ENCODE measurements at places on chromosomes 1 and 21.

DNA sequence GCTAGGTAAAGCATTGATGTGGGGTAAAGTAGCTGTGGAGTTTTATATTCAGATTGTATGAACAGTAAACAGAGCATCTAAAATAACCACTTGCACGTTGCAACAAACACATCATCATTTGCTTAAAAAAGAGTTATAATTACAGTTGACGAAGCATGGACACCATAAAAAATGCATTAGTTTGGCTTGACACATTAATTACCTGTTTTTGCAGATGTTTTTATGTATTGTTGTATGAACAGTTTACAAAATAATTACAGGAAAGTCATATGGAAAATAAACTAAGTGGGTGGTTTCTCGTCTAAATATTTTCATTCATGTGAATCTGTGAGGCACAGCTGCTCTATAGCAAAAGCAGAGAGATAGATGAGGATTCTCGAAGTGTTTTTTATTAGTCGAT, 108.3 kb downstream of the RPS6KC1 start:
- DNase-seq: no peak

- DNase-seq: no peak
Measured at GRCh38 chr1:41528106-41528505, 43.6 kb upstream of the EDN2 start.

- DNase-seq: no peak
Measured at GRCh38 chr21:25515484-25516405, 91.5 kb downstream of the MRPL39 start.

DNA sequence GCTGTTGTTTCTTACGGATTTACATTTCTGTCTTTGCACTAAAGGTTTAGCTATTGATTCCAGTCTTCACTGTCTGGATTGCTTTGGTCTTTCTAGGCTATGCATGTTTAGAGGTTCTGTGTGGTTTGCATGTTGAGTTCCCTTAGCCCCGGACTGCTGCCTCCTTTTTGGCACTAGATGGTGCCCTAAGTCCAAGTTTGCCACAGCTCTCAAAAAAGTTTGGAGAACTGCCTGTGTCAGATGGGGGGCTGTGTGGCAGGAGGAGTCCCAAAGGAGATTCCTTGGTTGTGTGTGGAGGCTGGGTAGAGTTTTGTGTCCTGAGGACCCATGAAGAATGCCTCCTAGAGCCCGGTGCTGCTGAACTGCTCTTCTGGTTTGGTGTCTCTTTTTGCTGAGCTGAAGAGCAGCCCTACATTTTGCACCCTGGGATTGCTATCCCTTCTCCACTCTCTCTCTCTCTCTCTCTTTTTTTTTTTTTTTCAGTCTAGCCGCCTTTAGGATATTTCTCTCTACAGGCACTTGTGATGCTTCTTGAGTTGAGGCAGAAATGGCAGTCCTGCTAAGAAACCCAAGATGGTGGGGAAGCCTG, 74.4 kb downstream of the PTGS2 start:
- no peak for DNase-seq

DNA sequence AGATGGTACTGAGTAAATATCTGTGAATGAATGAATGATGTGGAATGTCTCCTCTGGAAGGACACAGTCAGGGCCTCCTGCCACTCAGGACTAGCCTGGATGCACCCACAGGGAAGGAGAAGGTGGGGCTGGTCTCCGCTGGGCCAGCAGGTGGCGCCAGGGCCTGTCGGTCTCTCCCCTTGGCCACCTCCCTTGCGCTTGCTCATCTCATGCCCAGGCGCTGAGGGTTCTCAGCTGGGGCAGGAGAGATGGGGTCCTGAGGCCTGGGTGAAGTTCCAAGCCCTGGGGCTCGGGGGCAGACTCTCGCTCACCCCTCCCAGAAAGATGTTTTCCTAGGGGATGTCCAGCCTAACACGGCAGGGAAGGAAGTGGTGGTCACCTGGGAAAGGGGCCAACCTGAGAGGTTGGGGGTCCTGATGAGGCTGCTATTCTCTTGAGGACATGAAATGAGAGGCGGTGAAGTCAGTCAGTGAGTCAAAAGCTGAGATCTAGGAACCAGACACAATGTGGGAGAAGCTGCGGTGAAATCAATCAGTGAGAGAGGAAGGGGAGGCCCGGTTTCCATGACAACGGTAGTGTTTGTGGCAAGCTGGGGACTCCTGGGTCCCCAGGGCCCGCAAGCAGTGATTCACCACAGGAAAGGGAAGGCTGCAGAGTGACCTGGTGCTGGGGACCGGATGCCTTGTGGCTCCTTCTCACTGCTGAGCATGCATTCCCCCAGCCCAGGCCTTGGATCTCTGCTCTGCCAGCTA, 14.6 kb upstream of the MEX3A start:
- peak; percentile 82 for DNase-seq

DNA sequence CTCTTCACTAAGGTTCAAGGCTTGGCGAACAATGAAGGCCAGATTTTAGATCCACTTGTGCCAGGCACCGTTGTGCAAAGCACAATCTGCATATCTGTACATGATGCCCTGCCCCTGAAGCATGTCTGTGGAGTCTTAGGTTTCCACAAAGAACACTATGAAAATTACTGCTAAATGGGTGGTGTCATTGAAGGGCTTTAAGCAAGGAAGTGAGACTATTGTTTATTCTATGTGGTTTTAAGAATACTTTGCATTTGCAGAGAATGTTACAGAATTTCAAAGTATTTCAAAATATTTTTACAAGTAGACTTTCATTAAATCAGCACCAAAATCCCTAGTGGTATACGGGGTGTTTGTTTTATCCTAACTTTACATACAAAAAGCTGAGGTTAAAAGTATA, 8.8 kb downstream of the TSEN15 start:
- DNase-seq: no peak

DNA sequence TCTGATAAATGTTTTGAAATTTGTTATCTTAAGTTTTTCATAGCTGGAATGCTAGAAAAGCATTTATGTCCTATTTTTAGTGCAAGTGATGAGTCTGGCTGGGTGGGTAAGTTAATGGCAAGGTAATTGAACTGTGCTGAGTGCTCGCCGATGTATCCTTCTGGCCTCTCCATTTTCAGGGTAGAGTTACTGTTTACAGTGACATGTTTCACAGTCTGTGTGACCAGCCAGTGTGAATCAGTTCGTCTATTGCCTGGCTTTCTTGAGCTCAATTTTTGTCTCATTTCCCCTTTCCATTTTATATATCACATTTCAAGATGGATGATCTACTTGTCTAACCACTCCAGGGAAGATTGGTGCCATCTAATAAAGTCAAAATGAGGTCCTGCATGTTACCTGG, 44.1 kb downstream of the ITSN1 start:
- DNase-seq: no peak

GRCh38 chr1:156146769-156147405, 6.5 kb upstream of the SEMA4A start:
- peak; percentile 38 for DNase-seq

DNA sequence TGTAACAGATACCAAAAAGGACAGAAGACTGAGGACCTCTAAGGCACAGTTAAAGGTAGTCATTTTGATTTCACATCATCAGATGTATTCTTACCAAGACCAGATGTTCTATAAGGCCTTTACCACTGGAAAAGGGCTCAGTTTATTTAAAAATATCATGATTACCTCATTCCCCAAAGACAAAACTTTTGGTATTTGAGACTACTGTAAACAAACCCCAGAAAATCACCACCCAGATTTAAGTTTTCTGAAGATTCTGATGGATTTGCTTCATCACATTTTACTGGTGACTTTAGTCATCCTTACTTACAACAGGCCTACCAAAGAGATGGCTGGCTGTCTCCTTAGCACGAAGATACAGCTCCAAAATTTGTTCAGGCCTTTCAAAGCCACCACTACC, 8.3 kb downstream of the ENAH start:
- no peak for DNase-seq

DNA sequence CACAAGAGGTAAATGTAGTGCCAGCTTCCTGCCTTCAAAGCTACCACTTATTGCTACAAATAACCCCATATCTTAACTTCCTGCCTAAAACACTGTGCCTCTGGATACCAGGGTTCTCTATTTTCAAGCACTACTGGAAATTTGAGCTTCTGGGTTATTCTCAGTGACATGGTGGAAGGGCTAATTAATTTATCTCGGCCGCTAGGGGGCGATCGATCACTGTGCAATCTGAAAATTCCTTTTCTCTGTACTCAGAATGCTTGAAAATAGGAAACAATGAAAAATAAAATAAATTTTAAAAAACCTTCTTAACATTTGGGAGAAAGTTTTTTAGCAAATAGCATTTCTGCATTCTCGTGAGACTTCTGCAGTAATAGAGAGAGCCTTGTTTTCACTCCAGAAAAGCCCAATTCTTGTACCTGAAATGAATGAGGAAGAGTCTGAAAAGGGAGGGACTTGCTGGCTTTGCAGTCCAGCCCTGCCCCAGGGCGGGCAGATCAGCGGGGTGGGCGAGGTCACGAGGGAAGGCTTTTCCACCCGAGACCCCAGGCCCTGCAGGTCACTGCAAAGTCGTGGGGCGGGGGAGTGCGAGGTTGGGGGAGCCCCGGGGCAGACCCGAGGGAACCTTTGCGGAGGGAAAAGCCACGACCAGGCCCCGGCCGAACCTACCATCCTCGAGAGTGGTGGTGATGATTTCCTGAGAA, 276.7 kb downstream of the PCP4 start:
- DNase-seq: peak; percentile 64

DNA sequence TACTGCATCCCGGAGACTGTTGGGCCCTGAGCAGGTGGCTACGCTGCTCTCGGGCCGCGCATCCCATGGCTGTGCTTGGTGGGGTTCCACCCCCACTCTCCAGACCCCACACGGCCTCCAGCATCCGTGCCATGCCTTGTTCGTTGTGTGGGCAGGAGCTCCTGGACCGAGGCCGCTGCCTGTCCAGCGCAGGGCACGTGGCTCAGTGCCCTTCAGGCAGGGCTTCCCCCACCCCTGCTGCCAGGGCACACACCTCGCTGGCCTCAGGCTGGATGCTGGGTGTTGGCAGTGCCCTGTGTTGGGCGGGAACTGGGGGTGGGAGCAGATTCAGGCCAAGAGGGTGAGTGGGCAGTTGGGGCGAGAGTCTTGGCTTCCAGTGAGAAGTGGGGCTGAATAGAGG, 9.9 kb downstream of the PRKCZ start:
- no peak for DNase-seq

DNA sequence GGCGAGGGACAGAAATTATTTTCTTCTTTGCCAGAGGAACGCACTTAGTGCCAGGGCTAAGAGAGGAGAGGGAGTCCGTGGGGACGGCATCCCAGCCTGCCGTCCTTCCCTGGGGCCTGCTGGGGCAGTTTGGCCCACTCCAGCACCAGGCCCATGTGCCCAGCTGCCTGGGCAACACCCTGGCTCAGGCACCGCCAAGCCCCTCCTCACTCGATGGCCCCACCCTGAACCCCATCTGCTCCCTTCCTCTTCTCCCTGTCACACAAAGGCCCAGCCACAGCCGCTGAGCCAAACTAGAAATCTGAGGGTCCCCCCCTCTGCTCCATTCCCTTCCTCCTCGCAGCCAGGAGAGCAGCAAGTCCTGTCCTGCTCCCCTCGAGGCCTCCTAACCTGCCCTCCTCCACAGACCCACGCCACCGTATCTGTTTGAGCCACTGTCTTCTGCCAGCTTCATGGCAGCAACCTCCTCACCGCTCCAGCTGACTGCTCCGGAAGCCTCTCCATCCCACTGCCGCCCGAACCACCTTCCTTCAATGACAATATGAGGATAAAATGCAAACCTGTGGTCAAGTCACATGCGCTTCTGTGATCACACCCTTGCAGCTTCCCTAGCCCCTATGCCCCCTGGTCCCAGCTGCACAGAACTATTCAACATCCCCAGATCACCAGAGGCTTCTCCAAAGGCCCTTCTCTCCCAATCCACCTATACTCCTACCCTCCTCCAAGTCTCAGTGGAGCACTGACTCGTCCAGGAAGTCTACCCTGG, 8.4 kb upstream of the TNNI1 start:
- DNase-seq: no peak

GRCh38 chr1:92488832-92489231, 2.1 kb upstream of the GFI1 start:
- no peak for DNase-seq

- no peak for DNase-seq
Measured at GRCh38 chr1:188706742-188707141, 1770.9 kb downstream of the BRINP3 start.

DNA sequence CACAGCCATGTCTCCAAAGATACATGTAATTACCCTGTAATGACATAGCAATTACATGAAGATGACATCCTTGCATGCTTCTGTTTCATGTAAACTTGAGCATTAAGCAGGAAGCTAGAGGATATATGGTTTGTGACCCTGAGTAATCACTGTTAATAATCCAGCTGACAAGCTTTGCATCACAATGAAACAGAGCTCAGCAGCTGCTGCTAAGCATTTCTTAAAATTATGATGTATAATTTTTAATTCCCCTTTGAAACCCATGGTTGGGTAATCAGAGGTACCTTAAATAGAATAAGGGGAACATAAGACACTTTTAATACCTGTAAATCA, 293.5 kb downstream of the NTNG1 start:
- DNase-seq: no peak

GRCh38 chr1:6675941-6676340, 25.7 kb downstream of the DNAJC11 start:
- no peak for DNase-seq

DNA sequence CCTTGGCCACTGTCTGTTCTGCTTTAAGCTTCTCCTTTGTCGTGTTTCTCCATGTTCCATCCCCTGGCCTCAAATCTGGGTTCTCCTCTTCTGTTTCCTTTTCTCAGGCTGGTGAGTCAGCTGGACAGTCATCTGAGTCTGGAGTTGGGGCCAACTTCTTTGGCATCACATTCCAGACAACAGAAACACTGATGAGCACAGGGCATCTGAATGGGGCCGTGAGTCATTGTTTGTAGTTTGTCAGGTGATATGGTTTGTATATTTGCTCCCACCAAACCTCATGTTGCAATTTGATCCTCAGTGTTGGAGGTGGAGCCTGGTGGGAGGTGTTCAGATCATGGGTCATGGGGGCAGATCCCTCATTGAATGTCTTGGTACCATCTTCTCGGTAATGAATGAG, 14.3 kb upstream of the OLIG2 start:
- no peak for DNase-seq

- no peak for DNase-seq
Measured at GRCh38 chr1:79646880-79647279, 640.4 kb upstream of the ADGRL4 start.

GRCh38 chr1:191993549-191993948, 164.7 kb upstream of the RGS18 start:
- no peak for DNase-seq

- DNase-seq: no peak
Measured at GRCh38 chr1:180691322-180691913, 59.6 kb downstream of the XPR1 start.

DNA sequence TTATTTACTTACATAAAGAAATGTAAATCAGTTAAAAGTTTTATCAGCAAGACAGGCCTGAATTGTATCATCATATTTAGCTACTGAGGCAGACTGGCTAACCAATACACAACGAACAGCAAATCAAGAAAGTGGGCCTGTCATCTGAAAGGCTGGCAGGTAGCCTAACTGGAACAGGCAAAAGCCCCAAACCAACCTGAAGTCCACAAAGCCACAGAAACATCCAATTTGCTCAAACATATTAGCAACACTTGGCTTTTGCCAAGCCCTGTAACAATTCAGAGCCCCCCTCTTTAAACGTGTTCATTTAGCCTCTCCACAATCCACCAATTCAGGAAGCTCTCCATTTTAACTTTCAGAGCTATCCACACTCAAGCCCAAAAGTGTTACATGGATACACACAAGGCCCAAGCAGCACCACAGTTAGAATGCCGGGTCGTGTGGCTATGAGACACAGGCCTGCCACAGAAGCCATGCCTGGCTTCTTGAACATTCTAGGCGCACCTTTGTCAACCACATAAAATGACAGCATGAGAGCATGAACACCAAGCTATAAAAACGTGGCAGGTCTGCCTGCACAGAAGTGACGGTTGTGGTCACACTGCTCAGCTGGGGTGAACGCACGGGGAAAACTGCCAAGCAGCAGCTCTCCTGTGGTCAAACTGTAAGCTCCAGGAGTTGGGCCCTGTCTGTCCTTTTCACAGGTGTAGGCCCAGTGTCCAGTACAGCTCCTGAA, 49.3 kb downstream of the CD34 start:
- DNase-seq: no peak

Data from substantia nigra (tissue), 51 donors.